ENCODE measurements at places on chromosomes 2 and 18.

DNA sequence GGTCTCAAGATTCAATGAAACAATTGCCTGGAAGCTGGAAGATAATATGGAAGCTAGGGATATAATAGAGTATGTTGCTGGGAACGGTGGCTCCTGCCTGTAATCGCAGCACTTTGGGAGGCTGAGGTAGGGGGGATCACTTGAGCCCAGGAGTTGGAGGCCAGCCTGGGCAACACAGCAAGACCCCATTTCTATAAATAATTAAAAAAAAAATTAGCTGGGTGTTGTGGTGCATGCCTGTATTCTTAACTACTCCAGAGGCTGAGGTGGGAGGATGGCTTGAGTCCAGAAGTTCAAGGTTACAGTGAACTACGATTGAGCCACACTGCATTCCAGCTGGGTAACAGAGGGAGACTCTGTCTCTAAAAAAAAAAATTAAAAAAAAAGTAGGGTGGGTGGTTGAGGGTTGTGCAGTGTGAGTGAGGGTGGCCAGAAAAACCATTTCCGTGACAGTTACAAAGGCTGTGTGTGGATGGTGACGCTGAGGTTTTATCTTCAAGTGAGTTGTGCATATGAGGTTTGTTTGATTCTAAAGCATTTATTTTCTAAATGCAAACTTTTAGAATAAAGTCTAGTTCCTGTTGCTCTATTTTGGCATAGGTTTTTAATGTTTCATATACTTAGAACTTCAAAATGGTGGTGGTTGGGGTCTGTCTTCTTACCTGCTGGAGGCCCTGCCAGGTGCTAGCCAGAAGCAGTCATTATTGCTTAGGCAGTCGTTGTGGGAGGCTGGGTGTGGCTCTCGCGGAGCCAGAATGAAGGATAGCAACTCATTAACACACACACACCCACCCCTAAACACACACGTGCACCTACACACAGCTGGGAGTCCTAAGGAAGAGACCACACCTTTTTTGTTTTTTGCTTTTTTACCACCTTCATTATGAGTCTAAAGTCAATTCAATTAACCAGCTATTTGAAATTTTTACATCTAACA, 4.7 kb upstream of the IL1R2 start:
- DNase-seq = no peak

GRCh38 chr2:86308984-86309695, 28.3 kb downstream of the REEP1 start:
- no peak for DNase-seq

DNA sequence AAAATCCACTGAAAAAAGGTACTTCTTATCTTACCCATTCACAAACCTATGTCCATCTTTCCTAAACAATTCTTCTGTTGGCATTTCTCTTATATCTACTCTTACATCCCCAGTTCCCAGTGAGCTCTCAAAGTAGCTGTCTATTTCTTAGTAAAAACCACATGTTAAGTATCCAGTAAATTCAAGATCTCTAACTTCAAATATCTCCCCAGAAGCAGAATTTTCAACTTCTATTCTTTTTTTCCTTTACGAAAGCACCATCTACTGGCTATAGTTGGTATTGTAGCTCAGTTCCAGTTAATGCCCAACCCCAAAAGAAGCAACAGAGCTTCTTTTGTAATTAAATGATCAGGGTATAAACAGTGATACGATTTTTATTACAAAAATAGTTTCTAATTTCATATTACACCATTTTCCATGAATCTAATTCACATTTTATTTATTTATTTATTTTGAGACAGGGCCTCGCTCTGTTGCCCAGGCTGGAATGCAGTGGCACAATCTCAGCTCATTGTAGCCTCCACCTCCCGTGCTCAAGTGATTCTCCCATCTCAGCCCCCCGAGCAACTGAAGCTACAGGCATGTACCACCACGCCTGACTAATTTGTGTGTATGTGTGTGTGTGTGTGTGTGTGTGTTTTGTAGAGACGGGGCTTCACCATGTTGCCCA, 28.5 kb downstream of the HRH4 start:
- DNase-seq = peak; percentile 63

- DNase-seq = peak; percentile 80
Observed at GRCh38 chr2:43269074-43269572, 42.7 kb upstream of the ZFP36L2 start.

- peak; percentile 62 for DNase-seq
Observed at GRCh38 chr2:141554810-141555209, 576.0 kb downstream of the LRP1B start.

GRCh38 chr18:37564711-37565100, 892 bp downstream of the CELF4 start:
- peak; percentile 87 for DNase-seq

Measured in astrocyte of the hippocampus (primary cell).